ENCODE measurements at places on chromosomes 7 and 10.

DNA sequence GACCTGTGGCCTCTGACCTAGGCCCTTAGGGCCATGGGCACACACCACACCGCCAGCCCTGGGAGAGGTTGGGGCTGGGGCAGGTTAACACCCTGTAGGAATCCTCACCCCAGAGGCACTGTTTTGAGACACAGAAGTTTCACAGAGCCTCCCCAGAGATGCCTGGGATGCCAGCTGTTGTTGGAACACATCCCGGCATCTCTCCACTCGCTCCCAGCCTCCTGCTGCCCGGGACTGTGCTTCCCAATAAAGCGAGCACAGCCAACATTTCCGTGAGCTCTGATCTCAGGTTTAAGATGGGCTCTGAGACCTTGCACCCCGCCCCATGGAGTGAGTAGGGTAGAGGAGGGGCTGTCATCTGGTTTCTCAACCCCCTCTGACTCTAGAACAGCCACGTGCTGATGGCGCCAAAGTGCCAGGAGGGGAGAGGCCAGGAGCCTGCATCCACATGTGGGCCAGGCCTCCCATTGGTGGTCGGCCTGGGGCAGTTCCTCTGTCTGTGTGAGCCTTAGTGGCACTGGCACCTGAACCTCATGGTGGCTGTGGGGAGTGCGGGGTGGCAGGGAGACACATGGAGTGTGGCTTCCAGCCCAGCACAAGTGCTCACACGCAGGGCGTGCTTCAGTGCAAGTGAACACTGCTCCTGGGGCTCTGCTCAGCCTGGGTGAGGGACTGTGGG, 54.7 kb downstream of the RASGEF1A start:
- no peak for DNase-seq

- DNase-seq, result no peak
Measured at GRCh38 chr10:8146650-8147049, 92.2 kb downstream of the GATA3 start.

DNA sequence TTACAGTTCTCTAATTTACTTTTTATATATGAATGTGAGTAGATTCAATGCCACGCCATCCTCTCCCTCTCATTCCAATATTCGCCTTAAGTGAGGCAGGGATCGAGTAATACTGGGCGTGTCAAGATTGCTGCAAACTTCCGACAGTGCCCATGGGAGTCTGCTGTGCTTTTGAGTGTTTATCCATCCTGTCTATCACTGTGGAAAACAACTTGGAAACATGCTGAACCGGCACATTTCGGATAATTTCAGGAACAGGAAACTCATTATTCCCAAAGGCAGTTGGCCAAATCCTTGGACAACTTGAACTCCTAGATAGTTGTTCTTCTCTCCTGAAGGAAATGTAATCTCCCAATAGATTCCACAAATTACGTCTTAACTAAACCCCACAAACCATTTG, 28.5 kb downstream of the PIP4K2A start:
- no peak for DNase-seq

GRCh38 chr10:69884686-69885085, 83.0 kb downstream of the COL13A1 start:
- no peak for DNase-seq

- no peak for DNase-seq
Measured at GRCh38 chr10:60848126-60848525, 69.8 kb downstream of the CDK1 start.

GRCh38 chr10:79457256-79457785, 11.9 kb upstream of the ZCCHC24 start:
- no peak for DNase-seq

DNA sequence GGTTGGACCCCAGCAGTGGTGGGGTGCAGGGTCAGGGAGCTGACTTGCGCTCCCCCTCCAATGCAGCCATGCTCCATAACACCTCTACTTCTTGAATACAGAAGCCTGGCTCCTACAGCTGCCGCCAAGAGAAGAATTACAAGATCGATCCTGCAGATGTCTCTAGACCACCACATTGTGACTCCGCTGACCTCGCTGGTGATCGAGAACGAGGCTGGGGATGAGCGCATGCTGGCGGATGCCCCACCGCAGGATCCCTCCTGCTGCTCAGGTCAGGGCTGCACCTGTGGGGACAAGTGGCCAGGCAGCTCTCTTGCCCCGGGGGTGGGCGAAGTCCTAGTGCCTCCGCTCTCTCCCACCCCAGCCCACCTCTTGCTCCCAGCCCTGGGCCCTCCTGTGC, 31.7 kb downstream of the ITIH2 start:
- no peak for DNase-seq

DNA sequence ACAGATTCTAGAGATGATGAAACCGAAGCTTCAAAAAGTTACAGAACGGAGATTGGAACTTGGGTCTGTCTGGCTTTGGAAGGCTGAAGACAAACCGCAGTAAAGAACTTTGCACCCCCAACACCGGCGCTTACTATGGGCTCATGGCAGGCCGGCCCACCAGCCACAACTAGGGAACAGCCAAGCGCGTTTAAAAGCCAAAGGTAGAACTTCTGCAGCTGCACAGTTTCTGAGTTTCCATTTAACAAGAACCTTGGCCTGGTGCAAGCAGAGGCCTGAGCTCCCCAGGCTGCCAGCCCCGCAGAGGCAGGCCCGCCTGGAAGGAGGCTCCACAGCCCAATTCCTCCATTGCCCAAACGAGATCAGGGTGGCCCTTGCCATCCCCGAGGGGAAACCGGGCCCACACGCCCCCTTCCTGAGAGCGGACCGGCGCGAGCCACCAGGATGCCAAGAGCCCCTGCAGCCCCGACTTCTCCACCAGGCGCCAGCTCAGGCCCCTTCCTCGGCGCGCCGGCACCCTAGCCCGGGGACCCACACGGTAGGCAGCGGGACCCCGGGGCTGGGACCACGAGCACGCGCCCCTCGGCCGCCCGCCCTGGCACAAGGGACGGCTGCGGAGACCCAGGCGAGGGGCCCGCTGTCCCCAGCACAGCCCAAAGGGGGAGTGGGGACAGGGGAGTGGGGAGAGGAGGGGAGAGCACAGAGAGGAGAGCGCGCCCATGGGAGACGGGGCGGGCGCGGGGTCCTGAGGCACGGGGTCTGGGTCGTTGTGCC, 566 bp downstream of the MAD1L1 start:
- DNase-seq, result no peak

DNA sequence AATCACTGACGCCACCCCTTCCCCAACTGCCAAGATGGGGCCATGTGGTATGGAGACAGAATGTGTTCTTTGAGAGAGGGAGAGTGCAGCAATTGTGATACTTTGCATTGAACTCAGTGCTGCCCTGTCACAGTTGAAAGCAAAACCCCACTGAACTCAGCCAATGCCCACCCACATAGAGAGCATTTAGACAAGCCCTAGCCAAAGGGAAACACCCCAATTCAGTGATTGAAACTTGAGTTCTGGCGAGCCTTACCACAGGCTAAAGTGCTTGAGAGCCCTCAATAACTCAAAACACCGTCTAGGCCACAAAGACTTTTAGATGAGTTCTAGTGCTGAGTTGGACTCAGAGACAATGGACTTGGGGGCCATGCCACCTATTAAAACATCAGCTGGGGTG, 751.9 kb upstream of the POT1 start:
- no peak for DNase-seq

DNA sequence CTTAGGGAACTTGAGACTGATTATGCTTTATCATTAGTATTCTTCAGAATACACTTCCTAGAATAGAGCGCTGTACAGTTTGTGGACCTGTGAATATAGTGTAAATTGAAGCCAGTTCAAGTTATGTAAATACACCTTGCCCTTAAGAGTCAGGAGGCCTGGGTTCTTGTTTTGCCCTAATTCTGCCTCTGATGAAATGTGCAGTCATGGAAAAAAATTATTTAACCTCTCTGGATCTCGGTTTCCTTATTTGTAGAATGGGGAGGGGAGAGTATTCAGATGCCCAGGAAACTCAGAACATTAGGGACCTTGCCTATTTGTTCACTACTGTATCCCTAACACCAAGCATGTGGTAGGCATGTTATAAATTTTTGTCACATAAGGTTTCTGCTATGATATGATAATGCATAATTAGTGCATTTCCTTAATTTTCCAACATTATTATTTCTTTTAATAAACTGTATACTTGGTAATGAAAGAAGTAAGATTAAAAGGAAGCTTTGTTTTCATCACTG, 1.3 kb downstream of the EXOC6 start:
- no peak for DNase-seq

DNA sequence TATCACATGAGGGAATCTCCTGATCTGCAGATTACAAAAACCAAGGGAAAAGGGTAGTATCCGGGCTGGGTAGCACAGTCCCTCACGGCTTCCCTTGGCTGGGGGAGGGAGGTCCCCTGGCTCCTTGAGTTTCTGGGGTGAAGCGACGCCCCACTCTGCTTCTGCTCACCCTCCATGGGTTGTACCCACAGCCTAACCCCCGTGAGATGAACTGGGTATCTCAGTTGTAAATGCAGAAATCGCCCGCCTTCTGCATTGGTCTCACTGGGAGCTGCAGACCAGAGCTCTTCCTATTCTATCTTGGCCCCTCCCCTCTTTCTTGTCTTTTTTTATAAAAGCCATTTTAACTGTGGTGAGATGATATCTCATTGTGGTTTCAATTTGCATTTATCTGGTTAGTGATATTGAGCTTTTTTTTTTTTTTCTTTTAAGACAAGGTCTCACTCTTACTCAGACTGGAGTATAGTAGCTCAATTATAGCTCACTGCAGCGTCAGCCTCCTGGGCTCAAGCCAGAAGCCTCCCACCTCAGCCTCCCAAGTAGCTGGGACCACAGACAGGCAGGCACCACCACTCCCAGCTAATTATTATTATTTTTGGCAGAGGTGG, 87.8 kb downstream of the ABCC2 start:
- DNase-seq, result no peak

DNA sequence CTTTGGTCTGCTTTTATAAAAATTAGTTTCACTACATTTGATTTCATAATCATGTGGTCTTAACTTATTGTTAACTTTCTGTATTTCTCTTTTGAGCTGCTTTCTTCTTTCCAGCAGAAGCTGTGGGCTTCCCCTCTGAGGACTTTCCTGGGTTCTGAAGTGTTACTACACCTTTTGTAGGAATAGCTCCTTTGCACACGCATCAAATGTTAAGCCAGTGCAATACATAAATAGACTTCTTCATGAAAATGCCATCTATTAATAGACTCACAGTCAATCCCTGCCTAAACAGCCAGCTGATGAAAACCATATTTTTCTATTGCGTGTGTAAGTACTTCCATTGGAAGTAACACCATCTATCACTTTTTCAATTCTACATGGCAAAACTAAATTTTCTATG, 1.5 kb downstream of the ABCB4 start:
- no peak for DNase-seq

GRCh38 chr7:138690495-138690894, 10.7 kb downstream of the SVOPL start:
- DNase-seq, result no peak
